Stimulated activated CD8-positive, alpha-beta memory T cell treated with anti-CD3 and anti-CD28 coated beads, Interleukin-7, amount 100 ng/mL, for 1 hour (primary cell): ENCODE measurements at places on chromosomes 2 and 18.

- no peak for DNase-seq
Measured at GRCh38 chr2:207165121-207166038, at the start of gene KLF7. Gene KLF7 (minus strand): TSS chr2:207165948. CDS start chr2:207165568, 380 bp downstream.

DNA sequence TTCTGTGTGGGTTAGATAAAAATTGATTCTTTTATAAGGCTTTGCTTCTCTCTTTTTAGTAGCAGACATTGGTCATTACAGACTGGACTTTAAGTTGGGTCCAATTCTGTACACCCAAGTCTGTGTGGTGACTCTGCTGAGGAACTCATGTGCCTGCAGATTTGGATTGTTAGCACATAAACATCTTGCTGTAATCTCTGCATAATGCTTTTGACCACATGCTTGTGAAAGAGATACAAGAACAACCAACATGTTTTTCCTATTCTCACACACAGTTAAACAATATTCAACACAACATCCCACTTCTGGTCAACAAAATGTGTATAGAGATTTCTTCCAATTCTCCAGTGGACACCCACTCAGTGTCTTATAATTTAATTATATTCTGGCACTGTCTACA lies 270.1 kb downstream of the RDH14 start:
- no peak for DNase-seq

- no peak for DNase-seq
Measured at GRCh38 chr2:172829229-172829628, 93.6 kb downstream of the RAPGEF4 start.

- no peak for DNase-seq
Measured at GRCh38 chr2:84793641-84794040, 87.2 kb downstream of the TRABD2A start.

DNA sequence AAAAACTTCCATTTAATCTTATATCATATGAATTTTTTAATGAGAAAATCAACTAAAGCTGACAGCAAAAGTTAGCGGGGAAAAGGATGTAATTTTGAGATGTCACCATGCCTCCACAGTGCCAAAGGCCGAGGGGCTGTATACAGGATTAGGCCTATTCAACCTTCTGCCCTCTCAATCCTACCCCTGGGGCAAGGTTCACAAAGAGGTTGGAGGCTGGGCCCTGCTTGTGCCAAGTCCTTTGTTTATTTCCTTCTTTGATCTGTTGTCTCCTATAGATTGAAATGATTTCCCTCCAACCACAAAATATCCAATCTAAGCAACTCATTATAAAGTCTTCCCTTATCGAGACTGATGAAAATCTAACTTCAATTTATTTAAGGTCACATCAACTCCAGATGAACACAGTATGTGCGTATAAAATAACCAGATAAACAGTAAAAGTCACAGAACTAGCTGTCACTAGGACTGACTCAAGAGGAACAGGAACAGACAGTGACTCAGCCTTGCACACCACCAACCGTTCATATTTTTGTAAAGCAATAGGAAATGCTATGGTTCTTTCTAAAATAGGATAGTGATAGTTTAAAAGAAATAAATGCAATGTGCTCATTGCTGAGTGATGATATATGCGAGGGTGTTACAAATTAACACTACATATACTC lies 95.8 kb downstream of the SLC25A12 start:
- no peak for DNase-seq

GRCh38 chr2:43280994-43281393 lies 54.6 kb upstream of the ZFP36L2 start:
- DNase-seq, result no peak
